ENCODE measurements at places on chromosomes 5 and 9. TPM values are rescaled to one million over a fixed set of nuclear protein-coding genes. Genes with fewer than 3 reads are reported as not detected.

The C9 gene
- 0.22 TPM for total RNA-seq

The ACTBL2 gene
- not detected for total RNA-seq

The KCNMB1 gene
- total RNA-seq = 0.22 TPM

The RASEF gene
- total RNA-seq = 0.31 TPM

The NDUFA8 gene
- total RNA-seq = 43.7 TPM

The LECT2 gene
- not detected for total RNA-seq

- no peak for DNase-seq
Measured at GRCh38 chr5:158623971-158624370, 475.7 kb downstream of the EBF1 start.

GRCh38 chr5:75049456-75050351 is 2.7 kb downstream of the GCNT4 start:
- peak; percentile 20 for DNase-seq

DNA sequence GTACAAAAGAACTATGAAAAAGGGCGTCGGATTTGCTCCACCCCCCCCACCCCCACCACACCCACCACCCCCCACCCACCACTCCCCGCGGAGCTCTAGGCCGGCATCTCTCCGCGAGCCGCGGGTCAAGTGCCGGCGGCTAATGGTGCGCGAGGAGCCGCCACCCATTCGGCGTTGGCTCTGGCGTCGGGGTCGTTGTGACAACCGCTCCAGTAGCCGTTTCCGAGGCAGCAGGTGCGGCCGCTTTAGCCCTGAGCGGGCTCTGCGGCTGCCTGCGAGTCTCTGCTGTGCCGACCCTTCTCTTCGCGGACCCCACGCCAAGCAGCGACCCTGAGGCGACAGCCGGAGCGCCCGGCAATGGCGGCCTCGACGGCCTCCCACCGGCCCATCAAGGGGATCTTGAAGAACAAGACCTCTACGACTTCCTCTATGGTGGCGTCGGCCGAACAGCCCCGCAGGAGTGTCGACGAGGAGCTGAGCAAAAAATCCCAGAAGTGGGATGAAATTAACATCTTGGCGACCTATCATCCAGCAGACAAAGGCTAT is at the start of gene PPP1R2B:
Gene PPP1R2B (plus strand): TSS at position 90 of the 546 bp plus-strand sequence. CDS start 268 bp downstream, at position 358.
- DNase-seq = no peak

GRCh38 chr5:63401436-63402046 is 560.7 kb downstream of the HTR1A start:
- DNase-seq = peak; percentile 47

- no peak for DNase-seq
Measured at GRCh38 chr5:100905259-100905914, 2.3 kb upstream of the ST8SIA4 start.

DNA sequence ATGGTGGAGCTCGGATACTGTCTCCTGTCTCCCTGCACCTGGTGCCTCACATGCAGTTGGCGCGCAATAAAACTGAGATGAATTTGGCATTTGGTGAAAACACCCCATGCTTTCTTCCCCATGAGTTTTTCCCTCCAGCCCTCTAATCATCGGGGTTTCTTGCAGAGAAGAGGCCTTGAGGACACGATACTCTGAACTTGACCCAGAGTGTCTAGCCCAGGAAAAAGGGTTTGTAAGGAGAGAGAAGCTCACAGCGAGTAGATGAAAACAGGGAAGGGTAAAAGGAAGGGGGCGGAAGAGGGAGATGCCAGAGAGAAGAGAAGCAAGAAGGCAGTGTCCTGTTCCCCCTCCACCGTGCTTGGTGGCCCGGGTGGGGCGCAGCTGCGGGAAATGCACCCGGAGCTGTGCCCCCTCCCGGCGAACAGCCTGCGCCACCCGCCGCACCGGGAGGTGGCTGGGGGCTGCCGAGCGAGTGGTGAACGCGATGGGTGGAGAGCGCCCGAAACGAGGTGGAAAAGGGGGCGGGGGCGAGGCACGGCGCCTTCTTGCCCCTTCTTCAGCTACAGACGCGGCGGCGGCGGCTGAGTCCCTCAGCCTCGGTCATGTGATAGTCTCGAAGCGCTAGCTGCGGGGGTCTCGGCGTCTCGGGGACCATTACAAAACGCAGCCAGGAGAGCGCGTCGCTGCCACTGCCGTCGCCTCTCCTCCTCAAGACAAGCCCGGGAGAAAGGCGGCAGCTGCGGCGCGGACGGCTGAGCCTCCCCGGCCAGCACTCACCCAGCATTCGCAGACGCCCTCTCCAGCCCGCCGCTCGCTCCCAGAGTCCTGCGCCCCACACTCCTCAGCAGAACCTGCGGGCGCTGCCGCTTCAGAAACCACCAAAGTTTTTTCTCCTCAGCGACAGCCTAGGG is 1.1 kb upstream of the FOXB2 start:
- DNase-seq = no peak

- DNase-seq = no peak
Measured at GRCh38 chr5:35884191-35884769, 27.6 kb downstream of the IL7R start.

DNA sequence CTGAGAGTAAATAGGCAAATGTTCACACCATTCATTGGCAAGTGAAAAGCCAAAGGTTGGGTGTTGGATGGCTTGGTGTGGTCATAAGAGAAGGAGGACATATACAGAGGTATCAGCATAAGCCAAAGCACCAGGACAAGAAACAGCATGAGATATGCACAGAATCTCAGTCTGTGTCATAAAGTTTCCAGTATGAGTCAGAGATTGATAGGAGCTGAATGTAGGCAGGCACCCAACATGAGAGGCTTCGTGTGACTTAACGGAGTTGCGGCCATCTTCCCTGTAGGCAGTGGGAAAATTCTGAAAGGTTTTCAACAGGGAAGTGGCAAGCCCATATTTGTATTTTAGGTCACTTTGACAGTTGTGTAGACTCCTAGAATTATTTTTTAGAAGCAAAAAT is 54.5 kb downstream of the SNCAIP start:
- no peak for DNase-seq

- DNase-seq = peak; percentile 66
Measured at GRCh38 chr5:159915904-159916840, at the start of gene ADRA1B. TSS of gene ADRA1B (plus strand) at chr5:159916482. CDS start at chr5:159916906, 424 bp downstream.

GRCh38 chr9:95573463-95573862 is 56.7 kb upstream of the PTCH1 start:
- DNase-seq = no peak

DNA sequence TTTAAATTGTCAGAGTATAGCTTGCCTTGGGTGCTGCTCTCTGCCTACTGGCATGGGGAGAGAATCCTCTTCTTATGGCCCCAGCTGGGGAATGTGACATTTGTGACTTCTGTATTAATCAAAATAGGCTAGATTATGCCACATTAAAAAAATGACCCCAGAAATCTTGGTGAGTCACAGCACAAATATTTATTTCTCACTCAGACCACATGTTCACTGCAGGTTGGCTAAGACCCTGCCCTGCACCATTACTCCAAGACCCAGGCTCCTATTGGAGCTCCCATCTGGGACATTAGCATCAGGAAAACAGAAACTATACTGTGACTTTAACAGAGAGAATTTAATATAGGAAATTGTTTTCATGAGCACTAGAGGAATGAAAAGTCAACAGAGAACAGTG is 16.6 kb upstream of the WHRN start:
- DNase-seq = no peak

GRCh38 chr9:33815781-33816180 is 1.2 kb upstream of the UBE2R2 start:
- DNase-seq = no peak
